ENCODE measurements at places on chromosomes 2 and 18. TPM values are rescaled to one million over a fixed set of nuclear protein-coding genes. Genes with fewer than 3 reads are reported as not detected.

DNA sequence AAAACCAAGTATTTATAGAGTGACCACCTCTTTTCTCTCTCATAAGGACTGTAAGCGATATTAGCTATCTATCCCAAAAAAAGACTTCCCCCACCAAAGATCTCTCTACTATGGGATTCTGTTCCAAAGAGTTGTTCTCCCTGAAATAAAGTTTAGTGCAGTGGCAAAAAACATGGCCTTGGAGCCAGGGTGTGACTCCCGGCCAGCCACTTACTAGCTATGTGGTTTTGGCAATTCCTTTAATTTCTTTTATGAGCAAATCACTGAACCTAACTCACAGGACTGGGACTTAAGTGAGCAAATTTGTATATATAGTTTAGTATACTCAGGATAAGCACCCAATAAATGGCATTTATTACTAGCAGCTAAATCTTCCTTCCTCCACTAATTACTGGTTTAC lies 42.6 kb downstream of the SESTD1 start:
- no peak for DNase-seq

The TIMM21 gene
- polyA plus RNA-seq, result 22.9 TPM

GRCh38 chr2:129611471-129611870 lies 368.0 kb upstream of the RAB6C start:
- DNase-seq, result no peak

GRCh38 chr2:16722126-16722525 lies 56.5 kb upstream of the CYRIA start:
- DNase-seq, result no peak

The CPSF3 gene
- polyA plus RNA-seq, result 13.7 TPM

Measured in endothelial cell of umbilical vein (primary cell).